ENCODE measurements at places on chromosomes 2 and 18.

- DNase-seq, result no peak
Measured at GRCh38 chr2:98959810-98960507, 23.9 kb upstream of the CRACDL start.

GRCh38 chr2:169709331-169709730 is 15.1 kb downstream of the PHOSPHO2 start:
- no peak for DNase-seq

- DNase-seq, result no peak
Measured at GRCh38 chr2:215772003-215772402, 241.3 kb downstream of the MREG start.

DNA sequence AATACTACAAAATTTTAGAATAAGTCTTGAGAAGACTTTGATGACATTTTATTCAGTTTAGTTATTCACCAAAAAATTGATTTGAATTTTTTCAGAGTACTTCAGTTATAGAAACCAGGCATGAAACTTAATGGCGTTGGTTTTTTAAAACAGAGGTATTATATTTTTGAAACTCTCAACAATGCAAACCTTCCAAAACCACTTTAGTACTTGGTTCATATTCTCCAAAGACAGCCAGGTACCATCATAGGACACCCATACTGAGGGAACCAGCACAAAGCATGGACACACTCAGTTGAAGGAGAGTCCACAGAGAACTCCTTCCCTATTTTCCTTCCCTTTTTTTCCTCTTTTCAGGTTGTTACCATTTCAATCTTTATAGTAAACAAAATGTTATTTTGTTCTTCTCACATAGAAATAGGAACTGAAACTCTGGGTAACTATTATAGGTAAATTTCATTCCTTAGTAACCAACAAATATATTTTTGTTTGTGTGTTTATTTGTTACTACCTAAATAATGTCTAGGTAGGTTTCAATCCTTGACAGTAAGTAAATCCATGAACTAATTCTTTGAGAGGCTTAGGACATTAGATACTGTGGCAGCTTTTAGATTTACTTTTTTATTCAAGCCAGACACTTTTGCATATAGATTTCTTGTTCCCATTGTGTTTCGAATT is 95.8 kb downstream of the TMEFF2 start:
- no peak for DNase-seq

DNA sequence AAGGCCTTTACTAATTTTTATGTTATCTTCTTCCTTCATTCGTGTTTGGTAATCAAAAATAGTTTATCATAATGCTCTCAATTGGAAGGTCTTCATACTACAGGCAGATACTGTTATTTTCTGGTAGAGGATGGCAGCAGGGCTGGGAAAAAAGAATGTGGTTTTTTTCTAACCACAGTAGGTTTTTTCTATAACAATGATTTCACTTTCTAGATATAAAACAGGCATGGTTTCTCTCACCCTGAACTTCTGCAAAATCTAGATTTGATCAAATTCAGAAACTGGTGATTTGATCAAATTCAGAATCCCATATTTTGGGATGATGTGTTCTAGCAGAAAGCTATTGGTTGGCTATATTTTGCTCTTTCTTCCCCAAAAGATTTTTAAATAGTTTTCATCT is 27.6 kb downstream of the BCL11A start:
- DNase-seq, result no peak

- no peak for DNase-seq
Measured at GRCh38 chr18:28691496-28691840, 514.5 kb upstream of the CDH2 start.

GRCh38 chr2:157492189-157492773 is 48.4 kb upstream of the CYTIP start:
- peak; percentile 12 for DNase-seq

Data from NCI-H1436 treated with DMSO at 0.1 percent for 48 hours (cell line).